ENCODE measurements at places on chromosomes 7 and 10. TPM values are rescaled to one million over a fixed set of nuclear protein-coding genes. Genes with fewer than 3 reads are reported as not detected.

KLF14 gene
- not detected for total RNA-seq

HDAC9 gene
- 39.5 TPM for total RNA-seq

NME8 gene
- total RNA-seq = not detected

COBL gene
- not detected for total RNA-seq

GTF2IRD1 gene
- 16.9 TPM for total RNA-seq

NODAL gene
- total RNA-seq = not detected

NUTM2D gene
- total RNA-seq = 1.9 TPM

LRRC61 gene
- 1.00 TPM for total RNA-seq

FZD1 gene
- 6.0 TPM for total RNA-seq

CHRM2 gene
- under 0.01 TPM for total RNA-seq

AMZ1 gene
- not detected for total RNA-seq

MINDY4 gene
- 5.6 TPM for total RNA-seq

SEC24C gene
- total RNA-seq = 75.7 TPM

GAD2 gene
- not detected for total RNA-seq

COL28A1 gene
- not detected for total RNA-seq

LIPF gene
- total RNA-seq = not detected

CRYGN gene
- not detected for total RNA-seq

OR2A5 gene
- not detected for total RNA-seq

ASB4 gene
- not detected for total RNA-seq

ACTL6B gene
- not detected for total RNA-seq

ASB15 gene
- not detected for total RNA-seq

MAGI2 gene
- total RNA-seq = 0.84 TPM

CFAP69 gene
- 0.27 TPM for total RNA-seq

MRPS24 gene
- 146 TPM for total RNA-seq

ANK3 gene
- total RNA-seq = 3.1 TPM

TEX47 gene
- total RNA-seq = not detected

TAS2R41 gene
- total RNA-seq = not detected

TAS2R3 gene
- total RNA-seq = not detected

AKR1C4 gene
- total RNA-seq = not detected

NKX1-2 gene
- total RNA-seq = not detected

LRCH4 gene
- 38.0 TPM for total RNA-seq

OR6V1 gene
- total RNA-seq = not detected

AKR1B15 gene
- total RNA-seq = not detected

LBX1 gene
- not detected for total RNA-seq

CDK14 gene
- total RNA-seq = 11.4 TPM

MARVELD1 gene
- total RNA-seq = 38.7 TPM

TRPV5 gene
- total RNA-seq = not detected

ZWINT gene
- 64.2 TPM for total RNA-seq

TSPAN12 gene
- total RNA-seq = 10.4 TPM

MUC3A gene
- total RNA-seq = not detected

ZNF273 gene
- 4.6 TPM for total RNA-seq

ZNF425 gene
- total RNA-seq = 0.74 TPM

GLI3 gene
- 3.8 TPM for total RNA-seq
